ENCODE measurements at places on chromosomes 3 and 15.

DNA sequence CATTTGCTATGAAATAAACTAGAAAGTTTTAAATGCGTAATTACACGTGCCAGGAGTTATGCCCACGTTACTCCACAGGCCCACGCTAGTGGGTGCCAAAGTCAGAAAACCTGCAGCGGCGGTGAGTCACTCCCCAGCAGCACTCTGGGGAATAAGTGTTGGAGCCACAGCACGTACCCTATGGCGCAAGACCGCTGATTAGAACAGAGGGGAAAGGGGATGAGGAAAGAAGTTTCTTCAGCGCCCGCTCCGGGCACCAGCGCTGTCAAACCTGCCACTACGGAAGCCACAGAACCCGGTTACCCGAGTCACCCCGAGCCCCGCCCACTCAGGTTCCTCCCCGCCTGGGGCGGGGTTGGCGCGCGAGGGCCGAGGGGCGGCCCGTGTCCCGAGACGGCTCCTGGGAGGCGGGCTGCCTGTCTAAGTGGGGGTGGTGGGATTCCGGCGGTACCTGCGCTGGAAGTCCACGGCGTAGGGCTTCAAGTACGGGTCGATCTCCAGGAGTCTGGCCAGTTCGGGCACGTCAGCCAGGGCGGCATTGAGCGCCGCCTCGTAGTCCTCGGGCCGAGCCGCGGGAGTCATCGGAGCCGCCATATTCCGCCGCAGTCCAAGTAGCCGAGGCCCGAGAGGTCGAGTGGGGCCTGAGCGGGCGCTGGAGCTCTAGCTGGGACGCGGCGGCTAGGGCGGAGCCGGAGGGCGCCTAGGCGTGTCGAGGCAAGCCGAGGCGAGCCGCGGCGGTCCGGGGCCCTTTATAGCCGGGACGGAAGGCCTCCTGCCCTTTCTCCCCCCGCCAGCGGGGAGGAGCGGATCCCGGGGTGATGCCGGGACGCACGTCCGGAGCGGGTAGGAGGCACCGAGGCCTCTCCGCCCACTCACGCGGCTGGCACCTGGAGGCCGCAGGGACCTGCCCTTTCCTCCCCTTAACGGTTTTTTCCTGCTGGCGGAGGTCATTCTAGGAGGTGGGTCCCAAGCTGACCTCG lies at the start of gene GBE1:
Gene GBE1 (minus strand): TSS at position 722 of the 980 bp plus-strand sequence. CDS start 128 bp downstream, at position 594.
- DNase-seq: peak; percentile 65

DNA sequence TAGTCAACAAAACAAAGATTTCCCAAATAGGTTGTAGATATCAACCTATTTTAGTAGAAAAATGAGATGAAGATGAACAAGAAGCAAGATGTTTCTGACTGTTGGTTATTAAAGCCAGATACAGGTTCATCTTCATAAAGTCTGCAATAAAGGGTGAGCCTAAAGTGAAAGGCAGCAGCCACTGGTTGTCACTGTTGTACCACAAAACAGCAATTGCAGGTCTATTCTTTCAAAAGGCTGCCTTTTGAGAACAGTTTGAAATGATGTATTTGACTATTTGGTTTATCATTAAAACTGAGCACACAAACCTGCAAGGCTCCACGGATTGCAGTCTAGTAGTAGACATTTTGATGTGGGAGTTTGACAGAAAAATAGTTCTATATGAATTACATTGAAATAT lies 543.4 kb downstream of the GBE1 start:
- DNase-seq: no peak

DNA sequence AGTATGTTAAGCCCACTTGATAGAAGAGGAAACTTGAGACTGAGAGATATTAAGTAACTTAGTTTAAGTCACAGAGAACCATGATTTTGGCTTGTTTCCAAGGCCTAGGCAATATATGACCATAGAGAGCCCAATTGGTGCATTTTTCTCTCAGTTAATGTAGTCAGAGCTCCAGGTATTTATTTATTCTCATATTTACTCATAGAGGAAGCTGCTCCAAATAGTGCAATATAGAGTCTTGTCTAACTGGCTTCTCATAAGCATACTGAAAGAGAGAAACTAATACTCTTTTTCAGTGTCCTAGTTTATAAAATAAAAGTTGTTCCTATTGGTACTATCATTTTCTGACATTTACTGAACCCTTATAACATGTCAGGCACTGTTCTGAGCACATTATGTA lies 15.2 kb downstream of the TRNT1 start:
- no peak for DNase-seq

GRCh38 chr3:105526360-105527111 lies 159.8 kb downstream of the ALCAM start:
- DNase-seq: no peak

DNA sequence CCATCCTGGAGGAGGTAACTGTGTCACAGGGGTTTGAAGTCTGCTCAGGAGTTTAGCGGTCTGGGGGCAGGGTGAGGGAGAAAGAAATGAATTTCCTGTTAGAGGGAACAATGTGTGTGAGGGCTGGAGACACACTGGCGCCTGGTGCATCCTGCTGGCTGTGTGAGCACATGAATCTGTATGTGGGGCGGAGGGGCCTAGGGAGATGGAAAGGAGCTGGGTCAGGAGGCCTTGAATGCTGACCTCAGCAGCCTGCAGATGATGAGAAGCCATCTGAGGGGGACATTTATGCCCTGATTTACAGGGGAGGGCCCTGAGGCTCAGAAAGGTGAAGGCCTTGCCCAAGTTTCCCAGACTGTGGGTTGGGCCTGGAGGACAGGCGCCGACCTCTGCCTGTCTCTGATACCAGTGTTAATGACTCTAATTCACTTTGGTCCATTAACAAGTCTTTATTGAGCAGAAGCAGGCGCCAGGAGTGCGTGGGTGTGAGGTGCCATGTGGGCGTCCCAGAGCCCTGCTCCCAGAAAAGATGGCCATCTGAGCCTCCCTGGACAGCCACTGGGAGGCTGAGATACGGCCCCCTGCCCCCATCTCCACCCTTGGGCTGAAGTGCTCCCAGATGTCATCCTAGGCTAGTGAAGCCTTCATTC lies 34.8 kb downstream of the LINGO1 start:
- DNase-seq: no peak

DNA sequence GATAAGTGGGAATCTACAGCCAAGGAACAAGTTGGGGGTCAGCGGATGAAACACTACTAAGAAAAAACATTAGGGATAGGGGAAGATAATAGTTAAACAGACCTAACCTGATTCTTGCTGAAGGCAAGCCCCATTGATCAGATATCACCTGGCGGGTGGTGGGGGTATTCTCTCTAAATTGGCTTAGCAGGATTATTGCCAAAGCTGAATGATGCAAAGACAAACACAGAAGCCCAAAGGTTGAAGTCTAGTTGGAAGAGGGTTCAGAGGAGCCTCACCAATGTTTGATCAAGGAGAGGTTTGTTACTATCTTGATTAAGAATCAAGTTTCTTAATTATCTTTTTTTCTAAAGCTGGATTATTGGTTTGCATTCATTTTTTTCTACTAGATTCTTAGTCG lies 371.9 kb upstream of the CNTN4 start:
- no peak for DNase-seq

- no peak for DNase-seq
These were observed 84.4 kb downstream of the GPR156 start for GRCh38 chr3:120200493-120201235.

- no peak for DNase-seq
These were observed 20.5 kb downstream of the EXOSC7 start for GRCh38 chr3:44996556-44996969.

GRCh38 chr3:87410110-87410509 lies 133.7 kb upstream of the POU1F1 start:
- DNase-seq: no peak

- DNase-seq: no peak
These were observed 48.7 kb downstream of the FGF7 start for GRCh38 chr15:49471733-49472132.

GRCh38 chr15:77282333-77282732 lies 137.6 kb downstream of the PEAK1 start:
- no peak for DNase-seq

- no peak for DNase-seq
These were observed 676.0 kb downstream of the GRM7 start for GRCh38 chr3:7536921-7537320.

GRCh38 chr15:48373821-48374451 lies 42.7 kb downstream of the DUT start:
- DNase-seq: no peak

DNA sequence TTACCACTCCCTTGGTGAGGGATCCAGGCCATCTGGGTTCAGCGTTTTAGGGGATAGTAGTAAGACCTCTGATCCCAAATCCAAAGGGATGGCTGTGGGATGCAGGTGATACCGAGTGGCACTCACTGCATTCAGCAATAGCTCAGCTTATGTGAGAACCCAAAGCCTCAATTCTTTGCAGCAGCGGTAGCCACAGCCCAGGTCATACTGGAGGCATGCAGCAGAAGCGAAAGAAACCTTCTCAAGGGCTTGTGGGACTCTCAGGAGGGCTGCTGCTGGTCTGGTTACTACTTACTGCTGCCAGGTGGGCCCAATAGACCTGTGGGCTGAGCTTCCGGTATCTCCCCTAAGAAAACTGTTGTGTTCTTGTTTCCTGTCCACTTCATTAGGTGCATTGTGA lies 38.0 kb downstream of the CHCHD6 start:
- DNase-seq: no peak

DNA sequence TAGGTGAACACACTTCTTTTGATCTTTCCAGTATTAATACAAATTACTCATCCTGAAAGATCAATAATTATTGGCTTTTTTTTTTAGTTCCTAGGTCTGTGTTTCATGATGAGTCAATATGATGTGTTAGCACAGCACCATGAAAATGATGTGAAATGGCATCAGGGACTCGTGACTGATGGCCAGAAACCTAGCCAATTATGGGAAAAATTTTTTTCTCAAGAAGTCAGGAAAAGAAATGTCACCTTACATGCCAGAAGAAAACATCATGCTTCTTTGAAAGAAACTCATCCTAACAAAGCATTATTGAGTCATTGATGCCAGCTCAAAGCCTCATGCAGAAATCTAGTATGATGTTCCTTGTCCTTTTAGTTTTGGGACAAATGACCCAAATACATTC lies 468.3 kb upstream of the CBLB start:
- no peak for DNase-seq

- DNase-seq: no peak
These were observed 104.2 kb downstream of the AGBL1 start for GRCh38 chr15:86183596-86184491.

DNA sequence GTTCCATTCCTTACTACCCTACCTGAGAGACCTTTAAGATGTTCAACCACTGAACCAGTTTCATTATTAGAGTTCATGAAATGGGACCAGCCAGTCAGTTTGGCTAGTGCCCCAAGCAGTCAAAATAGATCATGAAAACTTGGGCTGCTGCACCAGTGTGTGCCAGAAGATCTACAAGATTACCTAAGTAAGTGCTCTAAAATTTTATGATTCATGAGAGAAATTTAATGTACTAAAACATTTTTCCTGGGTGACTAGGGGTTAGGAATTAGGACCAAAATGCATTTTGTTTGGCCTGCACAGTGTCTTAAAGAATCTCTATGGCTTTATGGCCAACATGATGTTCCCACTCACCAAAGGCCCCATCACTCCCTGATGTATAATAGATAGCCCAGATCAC lies 214.7 kb downstream of the ATP8B4 start:
- DNase-seq: no peak

- DNase-seq: no peak
These were observed 310.5 kb upstream of the TPM1 start for GRCh38 chr15:62732078-62732477.

DNA sequence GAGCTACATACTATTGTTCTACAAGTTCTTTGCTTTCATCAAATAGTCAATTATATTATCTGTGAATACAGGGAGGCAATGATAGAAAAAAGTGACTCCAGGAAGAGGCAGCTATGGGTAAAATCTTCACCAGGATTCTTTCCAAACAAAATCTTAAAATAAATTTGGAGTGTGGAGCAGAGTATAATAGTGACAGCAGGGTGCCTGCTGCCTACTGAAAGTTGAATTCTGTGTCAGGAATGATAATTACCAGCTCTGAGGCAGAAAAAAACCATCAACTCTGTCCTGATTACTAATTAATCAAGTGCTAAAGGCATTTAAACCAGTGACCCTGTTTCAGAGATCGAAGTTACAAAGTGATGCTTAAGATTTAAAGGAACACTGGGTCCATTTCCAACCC lies 148.0 kb downstream of the DIPK2A start:
- DNase-seq: no peak

- DNase-seq: no peak
These were observed 123.2 kb upstream of the PLCL2 start for GRCh38 chr3:16761571-16761970.

- no peak for DNase-seq
These were observed 24.6 kb downstream of the ACAD11 start for GRCh38 chr3:132635052-132635451.

Data from activated CD8-positive, alpha-beta memory T cell treated with anti-CD3 and anti-CD28 coated beads for 1 hour (primary cell).